Type B pancreatic cell (in vitro differentiated cells): ENCODE measurements at places on chromosomes 6 and 20.

- H3K27ac ChIP-seq, result peak overlapping the region; percentile 36
- no peak for DNase-seq
- peaks cover 4% of the 10 kb centered on the region for H3K27me3 ChIP-seq
- peaks cover 3% of the 10 kb centered on the region for H3K4me1 ChIP-seq
- H3K36me3 ChIP-seq, result no peaks in the 10 kb centered on the region
Measured at GRCh38 chr20:63309261-63310071, 16.5 kb downstream of the COL20A1 start.

- no peaks in the 10 kb centered on the region for H3K36me3 ChIP-seq
- no peak for DNase-seq
- peaks cover 23% of the 10 kb centered on the region for H3K4me1 ChIP-seq
- H3K27ac ChIP-seq, result no peak overlapping the region
Measured at GRCh38 chr6:45637611-45638257, 260.0 kb upstream of the SUPT3H start.

GRCh38 chr20:45223136-45223535, 2.0 kb downstream of the SEMG2 start:
- no peak overlapping the region for H3K27ac ChIP-seq
- no peak overlapping the region for H3K4me3 ChIP-seq
- no peaks in the 10 kb centered on the region for H3K36me3 ChIP-seq
- H3K27me3 ChIP-seq, result peaks cover 59% of the 10 kb centered on the region

DNA sequence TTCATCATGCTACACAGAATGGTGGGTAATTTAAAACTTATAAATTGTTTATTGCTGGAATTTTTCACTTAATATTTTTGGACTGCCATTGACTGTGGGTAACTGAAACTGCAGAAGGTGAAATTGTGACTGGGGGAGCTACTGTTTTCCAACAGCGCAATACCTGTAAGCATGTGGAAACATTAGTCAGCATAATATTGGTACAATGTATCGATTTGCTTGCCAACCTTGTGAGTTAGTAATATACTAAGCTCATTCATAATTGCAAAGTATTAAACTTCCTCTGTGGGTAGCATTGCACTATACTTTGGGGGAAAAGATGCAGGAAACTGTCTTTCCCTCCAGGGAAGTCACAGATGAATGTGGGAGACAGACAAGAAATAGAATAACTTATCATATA, 766.5 kb downstream of the HDGFL1 start:
- H3K4me3 ChIP-seq, result no peak overlapping the region
- H3K27ac ChIP-seq, result no peak overlapping the region
- no peak for DNase-seq
- H3K4me1 ChIP-seq, result peaks cover 7% of the 10 kb centered on the region
- peaks cover 3% of the 10 kb centered on the region for H3K27me3 ChIP-seq

GRCh38 chr6:3850451-3851203, 1.5 kb downstream of the FAM50B start:
- peaks cover 5% of the 10 kb centered on the region for H3K36me3 ChIP-seq
- H3K27me3 ChIP-seq, result no peaks in the 10 kb centered on the region

DNA sequence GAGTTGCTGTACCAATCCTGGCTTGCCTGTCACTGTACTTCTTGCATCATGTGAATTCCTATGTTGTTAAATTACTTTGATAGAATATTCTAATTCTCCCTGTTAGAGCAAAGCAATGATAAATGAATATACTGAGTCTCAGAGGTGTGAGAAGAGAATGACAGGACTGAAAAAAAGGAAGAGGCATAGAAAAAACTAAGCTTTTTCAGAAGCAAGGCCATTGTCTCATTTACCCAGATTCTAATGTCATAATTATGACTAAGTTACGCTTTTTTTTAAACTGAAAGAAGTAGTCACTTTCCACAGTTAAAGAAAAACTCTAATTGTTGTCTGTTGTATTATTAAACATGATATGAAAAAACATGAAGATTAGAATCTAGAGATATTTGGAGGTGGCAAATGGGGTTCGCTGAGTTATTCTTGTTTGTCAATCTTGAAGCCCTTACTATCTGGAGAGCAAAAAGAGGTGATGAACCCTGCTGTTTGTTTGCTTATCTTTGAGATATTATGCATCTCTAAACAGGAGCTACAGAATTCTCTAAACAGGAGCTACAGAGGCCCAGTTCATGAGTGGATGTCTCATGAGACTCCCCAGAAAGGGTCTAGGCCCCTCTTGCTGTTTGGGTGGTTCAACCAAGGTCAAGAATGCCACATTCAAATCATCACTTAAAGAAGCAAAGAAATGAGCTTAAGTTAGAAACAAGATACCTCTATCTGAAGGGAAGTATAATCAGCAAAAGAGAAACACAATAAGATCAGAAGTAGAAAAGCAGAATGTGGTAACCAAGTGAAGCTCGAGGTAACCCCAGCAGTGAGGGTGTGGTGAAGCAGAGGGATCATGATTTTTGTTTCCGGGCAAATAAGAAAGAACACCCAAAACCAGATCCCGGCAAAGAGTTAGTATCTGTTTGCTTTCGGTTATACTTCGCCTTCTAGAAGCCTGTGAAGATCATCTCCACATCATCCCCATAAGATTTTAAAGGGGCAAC, 33.3 kb upstream of the THEMIS start:
- no peak overlapping the region for H3K4me3 ChIP-seq
- DNase-seq, result no peak
- H3K4me1 ChIP-seq, result no peaks in the 10 kb centered on the region
- no peaks in the 10 kb centered on the region for H3K36me3 ChIP-seq
- H3K27me3 ChIP-seq, result no peaks in the 10 kb centered on the region

- H3K27ac ChIP-seq, result no peak overlapping the region
- no peak overlapping the region for H3K4me3 ChIP-seq
- H3K4me1 ChIP-seq, result peaks cover 5% of the 10 kb centered on the region
- H3K27me3 ChIP-seq, result no peaks in the 10 kb centered on the region
- DNase-seq, result no peak
Measured at GRCh38 chr6:123986938-123987337, 183.3 kb downstream of the NKAIN2 start.

GRCh38 chr20:39736434-39737327, 774.5 kb downstream of the DHX35 start:
- no peaks in the 10 kb centered on the region for H3K27me3 ChIP-seq
- H3K4me1 ChIP-seq, result peaks cover 10% of the 10 kb centered on the region
- no peak for DNase-seq
- no peak overlapping the region for H3K27ac ChIP-seq

- H3K27ac ChIP-seq, result no peak overlapping the region
- H3K4me1 ChIP-seq, result no peaks in the 10 kb centered on the region
- no peak for DNase-seq
Measured at GRCh38 chr6:139173822-139174221, 38.9 kb downstream of the HECA start.

DNA sequence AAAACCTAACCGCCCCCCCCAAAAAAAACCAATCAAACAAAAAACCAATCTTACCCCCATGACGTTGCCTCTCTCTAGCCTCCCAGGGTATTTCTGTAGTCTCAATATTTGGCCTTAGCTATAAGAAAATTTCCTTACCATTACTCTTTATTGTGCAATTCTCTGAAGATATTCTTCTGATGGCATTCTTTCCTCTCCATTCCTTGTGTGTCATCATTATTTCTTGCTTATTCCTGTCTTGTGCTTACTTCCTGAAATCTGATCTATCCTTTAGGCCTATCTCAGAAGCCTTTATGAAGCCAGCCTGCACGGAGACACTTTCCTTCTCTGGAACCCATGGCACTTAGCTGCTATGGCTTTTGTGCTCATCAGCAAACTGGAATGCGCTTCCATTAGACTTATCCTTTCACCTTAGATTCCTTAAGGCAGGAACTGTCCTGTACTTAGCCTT, 65.9 kb upstream of the DDR1 start:
- H3K27me3 ChIP-seq, result no peaks in the 10 kb centered on the region
- peaks cover 40% of the 10 kb centered on the region for H3K4me1 ChIP-seq
- H3K27ac ChIP-seq, result peak overlapping the region; percentile 89
- H3K4me3 ChIP-seq, result peak overlapping the region; percentile 24
- H3K36me3 ChIP-seq, result no peaks in the 10 kb centered on the region

GRCh38 chr20:54950304-54950703, 474.9 kb downstream of the DOK5 start:
- H3K36me3 ChIP-seq, result no peaks in the 10 kb centered on the region
- H3K4me3 ChIP-seq, result no peak overlapping the region
- H3K27ac ChIP-seq, result no peak overlapping the region
- H3K4me1 ChIP-seq, result no peaks in the 10 kb centered on the region
- H3K27me3 ChIP-seq, result no peaks in the 10 kb centered on the region
